ENCODE measurements at places on chromosomes 13 and 19. TPM values are rescaled to one million over a fixed set of nuclear protein-coding genes. Genes with fewer than 3 reads are reported as not detected.

The SMIM24 gene
- total RNA-seq = 4.3 TPM

The COX7A1 gene
- 4.1 TPM for total RNA-seq

The CEACAM7 gene
- 2.7 TPM for total RNA-seq

The KCNRG gene
- total RNA-seq = 0.41 TPM

The PEAK3 gene
- total RNA-seq = not detected

The IL12RB1 gene
- 0.19 TPM for total RNA-seq

The TUBA3C gene
- not detected for total RNA-seq

The ZNF57 gene
- total RNA-seq = 1.9 TPM

The SOX1 gene
- not detected for total RNA-seq

The PSG11 gene
- not detected for total RNA-seq

The OR7D2 gene
- total RNA-seq = not detected

The CYP2A6 gene
- total RNA-seq = not detected

The FXYD7 gene
- not detected for total RNA-seq

The GPR12 gene
- total RNA-seq = not detected

The TRPC4 gene
- 0.69 TPM for total RNA-seq

The TUBB4A gene
- 1.1 TPM for total RNA-seq

The SH3GL1 gene
- total RNA-seq = 28.0 TPM

The SIGLEC6 gene
- total RNA-seq = not detected

The NTF4 gene
- total RNA-seq = not detected

The NLRP11 gene
- total RNA-seq = 0.22 TPM

The PGLYRP2 gene
- not detected for total RNA-seq

The APLP1 gene
- total RNA-seq = 50.3 TPM

The ZNF324B gene
- 3.7 TPM for total RNA-seq
